Frontal cortex (tissue), 4 donors: ENCODE measurements at places on chromosomes 3 and 15.

GRCh38 chr15:57542505-57542817, 49.2 kb upstream of the MYZAP start:
- no peak for DNase-seq

- DNase-seq = no peak
These were observed 965.9 kb upstream of the ROBO1 start for GRCh38 chr3:80733522-80734176.

DNA sequence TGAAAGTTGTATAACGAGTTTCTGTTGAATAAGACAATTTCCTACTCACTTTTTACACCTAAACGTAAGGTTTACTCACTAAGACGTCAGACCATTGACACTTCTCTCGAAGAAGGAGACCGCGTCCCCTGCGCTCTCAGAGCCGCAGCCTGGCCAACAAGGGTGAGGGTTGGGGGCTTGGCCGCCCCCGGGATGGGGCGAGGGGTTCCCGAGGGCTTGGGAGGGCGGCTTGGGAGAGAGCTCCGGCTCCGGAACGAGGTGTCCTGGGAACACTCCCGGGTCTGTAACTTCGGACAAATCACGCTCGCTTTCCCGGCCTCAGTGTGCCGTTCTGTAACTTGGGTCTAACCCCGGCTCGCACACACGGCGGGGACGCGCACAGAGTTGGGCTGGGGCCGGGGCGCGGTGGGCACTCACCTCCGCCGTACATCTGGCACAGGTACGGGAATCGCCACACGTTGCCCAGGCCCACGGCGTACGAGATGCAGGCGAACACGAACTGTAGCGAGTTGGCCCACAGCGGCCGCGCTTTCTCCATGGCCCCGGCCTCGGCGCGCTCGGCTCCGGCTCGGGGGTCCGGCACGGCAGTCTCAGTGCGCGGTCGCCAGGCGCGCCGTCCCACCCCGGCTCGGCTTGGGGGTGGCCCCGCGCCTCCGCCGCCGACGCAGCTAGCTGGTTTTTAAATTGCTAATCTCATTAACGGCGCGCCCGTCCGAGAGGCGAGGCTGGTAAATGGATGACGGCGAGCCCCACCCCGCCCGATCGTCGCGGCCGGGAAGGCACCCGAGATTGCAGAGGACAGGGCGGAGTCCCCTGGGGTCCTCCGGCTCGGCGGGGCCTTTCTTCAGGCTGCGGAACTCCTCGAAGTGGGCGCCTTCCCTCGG, at the start of gene SLC6A20:
Gene SLC6A20 (minus strand): TSS at position 655 of the 884 bp plus-strand sequence. CDS start 117 bp downstream, at position 538.
- DNase-seq = no peak

DNA sequence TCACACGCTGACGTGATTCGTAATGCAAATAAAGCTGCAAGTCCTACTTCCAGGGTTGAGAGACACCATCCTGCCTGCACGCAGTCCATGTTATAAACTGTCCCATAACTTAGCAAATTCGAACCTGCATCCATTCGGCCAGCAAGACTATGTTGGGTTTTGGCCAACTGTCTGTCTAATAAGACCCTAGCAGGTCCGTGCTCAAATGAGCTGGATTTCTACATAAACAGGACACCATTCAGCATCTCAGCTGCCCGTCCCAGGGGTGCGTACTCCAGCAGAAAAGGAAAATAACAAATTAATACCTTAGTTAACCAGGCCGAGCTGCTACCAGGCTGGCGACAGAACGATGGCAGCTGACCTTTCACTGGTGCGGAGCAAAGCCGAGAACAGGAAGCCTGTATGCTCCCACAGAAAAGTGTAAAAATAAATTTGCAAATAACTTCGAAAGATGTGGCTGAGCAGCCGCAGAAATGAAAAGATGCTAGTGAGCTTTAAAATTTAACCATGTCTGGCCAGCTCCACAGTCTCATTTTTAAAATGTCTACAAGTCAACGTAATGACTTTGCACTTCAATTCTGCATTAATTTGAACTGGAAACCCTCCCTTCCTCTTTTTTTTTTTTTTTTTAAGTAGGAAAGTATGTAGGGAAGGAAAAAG, 97.1 kb upstream of the SNRPA1 start:
- DNase-seq = no peak

- no peak for DNase-seq
These were observed 93.2 kb upstream of the NEDD4 start for GRCh38 chr15:56086566-56086965.

DNA sequence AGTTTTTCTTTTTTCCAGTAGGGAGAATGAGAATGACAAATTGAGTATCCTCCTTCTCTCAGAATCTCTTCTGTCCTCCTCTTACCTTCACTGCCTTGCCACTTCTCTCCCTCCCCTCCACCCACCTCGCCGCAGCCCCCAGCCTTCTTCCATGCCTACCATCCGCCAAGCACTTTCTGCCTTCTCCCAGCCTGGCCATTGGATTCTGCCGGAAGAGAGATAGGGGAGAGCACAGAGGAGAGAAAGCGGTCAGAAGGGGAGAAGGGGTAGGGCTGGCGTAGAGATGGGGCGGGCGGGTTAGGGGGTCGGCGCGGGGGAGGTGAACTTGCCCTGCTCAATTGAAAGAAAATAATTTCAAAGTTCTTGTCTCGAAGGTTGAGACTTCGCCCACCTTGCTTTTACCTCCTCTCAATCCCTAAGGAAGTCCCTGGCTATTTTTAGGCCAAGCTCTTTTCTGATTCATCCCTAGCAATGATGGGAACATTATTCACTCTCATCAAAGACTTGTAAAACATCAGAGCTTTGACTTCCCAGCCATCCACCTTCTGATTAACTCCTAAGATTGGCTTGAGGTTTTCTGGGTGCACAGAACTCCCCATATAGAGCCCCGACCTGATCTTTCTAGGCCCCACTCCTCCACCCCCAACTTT, 811 bp downstream of the C3orf52 start:
- no peak for DNase-seq

DNA sequence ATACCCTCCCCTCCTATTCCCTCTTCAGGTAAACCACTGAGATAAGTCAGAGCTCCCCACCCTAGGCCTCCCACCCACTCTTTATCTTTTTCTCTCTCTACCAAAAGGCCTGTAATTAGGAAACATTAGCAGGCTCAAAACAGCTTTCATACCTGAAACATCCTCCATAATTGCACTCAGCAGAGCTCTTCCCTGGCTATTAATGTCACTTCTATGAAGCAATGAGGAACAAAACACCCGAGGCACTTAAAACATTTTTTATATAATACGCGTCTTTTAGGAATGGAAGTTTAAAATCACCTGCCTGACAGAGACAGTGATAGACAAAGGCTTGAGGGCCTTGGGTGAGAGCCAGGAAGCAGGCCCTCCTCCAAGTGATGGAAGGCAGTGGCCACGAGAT, 138.9 kb downstream of the EPHB1 start:
- no peak for DNase-seq

GRCh38 chr3:142168514-142168913, 19.2 kb upstream of the TFDP2 start:
- DNase-seq = no peak

GRCh38 chr3:146161663-146162002, 649 bp upstream of the PLOD2 start:
- DNase-seq = peak; percentile 21

DNA sequence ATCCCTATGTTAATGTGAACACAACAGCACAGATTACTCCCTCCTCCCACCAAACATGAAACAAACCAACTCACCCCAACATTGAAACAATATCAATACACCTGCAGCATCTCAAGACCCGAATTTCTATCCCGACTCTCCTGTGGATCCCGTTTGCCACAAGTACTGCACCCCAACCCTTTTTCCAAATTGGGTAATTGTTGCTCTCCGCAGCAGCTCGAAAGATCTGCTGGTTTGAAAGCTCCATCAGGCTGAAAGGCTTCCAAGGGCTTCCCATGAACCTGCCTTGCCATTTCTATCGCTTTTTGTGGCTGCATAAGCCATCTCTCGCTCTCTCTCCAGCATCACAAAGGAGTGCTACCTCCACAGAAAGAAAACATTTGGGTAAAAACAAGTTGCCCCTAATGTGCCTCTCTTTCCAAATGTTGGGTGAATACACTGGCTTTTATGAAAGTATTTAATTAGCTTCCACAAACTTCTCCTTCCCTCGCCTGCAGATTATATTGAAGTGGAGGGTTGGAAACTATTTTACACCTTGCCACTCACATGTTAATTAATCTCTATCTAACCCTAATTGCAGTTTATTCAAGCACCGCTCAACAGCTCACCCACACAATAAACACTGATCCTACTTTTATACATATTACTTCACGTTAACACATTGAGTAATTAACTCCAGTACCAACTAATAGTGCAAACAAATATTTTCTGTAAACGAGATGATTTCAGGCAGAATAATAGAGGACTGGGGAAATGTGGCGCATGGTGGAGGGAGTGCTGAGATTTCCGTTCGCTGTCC, 2.5 kb upstream of the FEZF2 start:
- no peak for DNase-seq
